ENCODE measurements at places on chromosomes 4 and X. TPM values are rescaled to one million over a fixed set of nuclear protein-coding genes. Genes with fewer than 3 reads are reported as not detected.

DNA sequence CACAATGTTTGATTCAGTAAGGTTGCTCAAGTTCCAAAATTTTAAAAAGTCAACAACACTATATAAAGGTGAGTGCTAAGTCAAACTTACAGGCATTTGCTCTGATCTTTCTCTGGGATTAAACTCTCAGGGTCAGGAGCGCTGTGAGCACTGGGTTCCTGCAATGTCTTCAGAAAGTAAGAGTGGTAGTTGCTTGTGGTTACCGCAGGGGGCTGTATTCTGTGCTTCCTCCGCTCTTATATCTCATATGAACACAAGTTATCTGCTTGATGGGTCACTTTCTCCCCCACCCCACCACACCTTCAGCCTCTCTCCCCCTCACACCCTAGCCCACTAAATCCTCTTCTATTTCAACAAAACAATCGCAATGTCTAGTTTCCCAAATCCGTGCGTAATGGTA, 116.4 kb upstream of the IGSF1 start:
- no peak for DNase-seq

- no peak for DNase-seq
Observed at GRCh38 chr4:108351791-108352190, 183.1 kb upstream of the LEF1 start.

GRCh38 chr4:57084360-57084759, 25.8 kb downstream of the IGFBP7 start:
- DNase-seq: no peak

DNA sequence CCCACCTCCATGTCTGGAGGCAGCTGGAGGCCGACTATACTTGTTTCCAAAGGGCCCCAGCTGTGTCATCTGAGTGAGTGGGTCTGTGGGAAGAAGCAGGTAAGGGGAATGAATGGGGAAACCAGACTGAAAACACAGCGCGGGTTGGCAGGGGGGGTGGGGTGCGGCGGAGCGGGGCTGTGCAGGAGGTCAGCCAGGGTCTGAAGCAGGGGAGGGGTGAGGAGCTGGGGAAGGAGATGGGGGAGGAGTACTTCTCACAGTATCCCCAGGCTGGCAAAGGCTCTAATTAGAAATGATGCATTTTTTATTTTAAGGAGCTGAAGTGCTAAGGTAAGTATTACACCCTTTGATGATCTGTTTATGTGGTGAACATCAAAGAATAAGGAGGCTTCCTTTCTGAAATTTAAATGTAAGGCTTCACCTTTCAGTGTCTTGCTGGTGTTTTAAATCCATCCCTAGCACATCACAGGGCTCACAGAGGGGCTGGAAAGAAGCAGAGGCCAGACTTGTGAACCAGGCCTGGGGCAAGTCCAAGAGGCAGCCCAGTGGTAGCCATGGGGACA, 37.5 kb downstream of the SMIM20 start:
- DNase-seq: no peak

DNA sequence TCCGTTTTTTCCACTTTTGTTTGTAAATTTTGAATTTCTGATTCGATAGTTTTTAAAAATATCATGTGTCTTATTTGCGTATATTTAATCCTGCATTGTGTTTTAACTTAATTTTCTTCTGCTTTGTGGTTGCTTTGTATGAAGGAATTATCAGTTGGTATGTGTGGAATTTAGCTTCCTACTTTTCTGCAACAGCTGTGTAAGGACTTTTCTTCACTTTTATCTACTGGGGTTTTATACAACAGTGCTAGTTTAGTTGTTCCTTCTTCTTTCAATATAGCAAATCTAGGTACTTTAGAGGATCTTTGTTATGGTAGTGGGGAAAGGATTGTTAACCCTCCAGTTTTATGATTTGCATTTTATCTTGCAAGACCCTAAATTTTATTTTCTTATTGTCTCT, 410.3 kb downstream of the CCSER1 start:
- no peak for DNase-seq

DNA sequence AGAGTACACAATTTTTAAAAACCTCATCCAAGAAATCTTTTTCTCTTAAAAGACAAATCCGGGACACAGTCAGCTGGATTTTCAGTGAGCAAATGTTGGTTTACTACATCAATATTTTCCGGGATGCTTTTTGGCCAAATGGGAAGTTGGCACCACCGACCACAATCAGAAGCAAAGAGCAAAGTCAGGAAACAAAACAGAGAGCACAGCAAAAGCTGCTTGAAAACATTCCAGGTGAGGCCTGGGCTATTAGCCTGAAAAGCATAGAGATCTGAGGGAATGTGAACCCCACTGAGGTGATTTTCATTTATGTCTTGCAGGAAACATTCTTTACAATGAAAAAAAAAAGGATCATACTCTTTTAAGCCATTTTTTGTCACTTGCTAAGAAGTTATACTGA, 33.9 kb downstream of the LRP2BP start:
- no peak for DNase-seq

GRCh38 chr4:17064959-17065358, 166.5 kb upstream of the LDB2 start:
- no peak for DNase-seq

DNA sequence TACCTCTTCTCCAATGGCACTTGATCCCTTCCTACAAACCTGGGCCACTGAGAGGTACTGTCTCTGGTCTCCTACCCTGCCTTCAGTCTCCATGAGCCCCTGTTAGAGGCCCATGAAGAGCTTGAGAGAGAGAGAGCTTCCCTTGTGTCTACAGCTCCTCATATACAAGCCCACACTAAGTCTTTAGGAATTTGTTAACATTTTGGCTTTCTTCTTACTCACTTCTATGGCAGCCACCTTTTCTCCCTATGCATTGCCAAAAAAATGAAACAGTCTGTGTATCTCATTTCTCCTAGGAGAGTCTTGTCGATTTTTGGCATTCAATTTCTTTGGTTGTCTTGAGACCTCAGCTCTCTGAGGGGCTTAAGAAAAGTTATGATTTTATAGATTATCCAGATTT, 90.9 kb upstream of the LNX1 start:
- no peak for DNase-seq

DNA sequence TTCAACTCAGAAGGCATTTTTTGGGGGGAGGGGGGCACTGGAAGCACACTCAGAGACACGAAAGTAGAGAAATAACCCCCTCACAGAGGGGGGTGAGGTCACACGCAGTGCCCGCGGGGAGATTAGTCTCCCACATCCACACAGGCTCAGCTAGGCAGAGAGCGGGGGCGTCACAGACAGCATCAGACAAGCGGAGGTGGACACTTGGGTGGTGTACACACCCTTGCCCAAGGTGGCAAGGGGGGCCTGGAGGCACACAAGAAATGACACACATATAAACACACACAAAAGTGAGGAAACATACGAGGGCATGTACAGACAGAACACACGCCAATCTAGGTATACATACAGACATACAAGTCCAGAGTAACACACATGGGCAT, 637 bp upstream of the SYN1 start:
- DNase-seq: no peak

DNA sequence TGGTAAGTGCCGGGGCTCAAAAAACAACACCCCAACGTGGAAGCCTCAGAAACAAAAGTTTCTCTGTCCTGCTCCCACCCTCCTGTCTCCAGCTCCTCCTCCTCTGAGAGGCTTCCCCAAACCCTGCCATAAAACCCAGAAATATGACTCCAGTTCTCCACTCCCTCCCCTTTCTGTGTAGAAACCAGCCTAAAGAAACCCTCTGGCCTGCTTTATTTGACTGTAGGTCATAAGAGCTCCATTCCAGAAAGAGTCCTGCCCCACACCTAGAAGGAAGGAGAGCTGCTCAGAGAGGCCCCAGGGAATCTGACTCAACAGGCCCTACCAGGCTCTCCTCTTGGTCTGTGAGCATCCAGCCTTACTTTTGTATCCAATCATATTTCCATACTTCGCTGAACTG, 872 bp upstream of the S100P start:
- no peak for DNase-seq

DNA sequence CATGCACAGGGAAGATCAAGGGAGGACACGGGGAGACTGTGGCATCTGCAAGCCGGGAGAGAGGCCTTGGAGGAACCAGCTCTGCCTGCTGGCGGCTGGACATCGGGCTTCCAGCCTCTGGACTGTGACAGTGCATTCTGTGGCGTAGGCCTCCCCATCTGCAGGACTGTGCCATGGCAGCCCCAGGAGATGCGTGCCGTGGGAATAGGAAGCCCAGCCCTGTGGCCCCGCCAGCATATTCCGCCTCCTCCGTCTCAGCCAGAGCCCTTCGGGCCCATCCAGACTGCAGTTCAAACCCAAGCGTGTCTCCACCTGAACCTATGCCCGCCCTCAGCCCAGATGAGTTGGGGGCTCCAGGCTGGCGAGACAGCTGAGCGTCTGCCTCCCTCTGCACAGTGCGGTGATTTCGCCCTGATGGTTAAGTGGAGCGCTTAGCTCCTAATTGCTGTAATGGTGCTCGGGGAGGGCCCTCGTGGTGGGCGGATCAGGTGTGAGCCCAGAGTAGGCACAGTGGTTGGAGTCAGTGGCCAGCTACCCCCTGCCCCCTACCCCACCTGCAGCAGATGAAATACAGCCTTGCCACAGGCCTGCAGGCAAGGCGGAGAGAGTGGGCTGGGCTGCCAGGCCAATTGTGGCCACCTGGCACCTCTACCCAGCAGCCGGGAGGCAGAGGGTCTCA, 133.9 kb downstream of the HMX1 start:
- DNase-seq: no peak

DNA sequence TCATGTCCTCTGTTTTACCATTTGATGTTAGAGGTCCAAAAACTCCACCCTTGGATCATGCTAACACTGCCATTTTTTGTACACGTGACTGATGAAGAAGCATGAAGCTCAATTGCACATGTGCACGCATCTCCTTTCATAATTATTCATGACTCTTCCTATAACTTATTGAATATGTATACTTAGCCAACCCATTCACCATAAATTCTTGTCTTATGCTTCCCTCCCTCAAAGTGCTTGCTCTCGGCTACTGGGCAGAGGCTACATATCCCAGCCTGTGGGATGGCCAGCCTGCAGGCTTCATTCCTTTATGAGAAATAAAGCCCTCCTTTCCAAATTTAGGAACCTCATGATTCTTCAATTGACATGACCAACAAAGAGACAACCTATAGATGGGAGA, 17.5 kb upstream of the BMP15 start:
- no peak for DNase-seq

- DNase-seq: no peak
Observed at GRCh38 chr4:124433500-124433899, 279.0 kb downstream of the ANKRD50 start.

DNA sequence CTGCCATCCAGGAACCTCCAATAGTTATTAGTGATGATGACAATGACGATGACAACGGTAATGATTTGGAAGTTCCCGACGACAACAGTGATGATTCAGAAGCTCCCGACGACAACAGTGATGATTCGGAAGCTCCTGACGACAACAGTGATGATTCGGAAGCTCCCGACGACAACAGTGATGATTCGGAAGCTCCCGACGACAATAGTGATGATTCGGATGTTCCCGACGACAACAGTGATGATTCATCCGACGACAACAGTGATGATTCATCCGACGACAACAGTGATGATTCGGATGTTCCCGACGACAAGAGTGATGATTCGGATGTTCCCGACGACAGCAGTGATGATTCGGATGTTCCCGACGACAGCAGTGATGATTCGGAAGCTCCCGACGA, 14.7 kb downstream of the CXCR3 start:
- no peak for DNase-seq

GRCh38 chr4:108889696-108890483, 127.0 kb upstream of the ETNPPL start:
- DNase-seq: no peak

DNA sequence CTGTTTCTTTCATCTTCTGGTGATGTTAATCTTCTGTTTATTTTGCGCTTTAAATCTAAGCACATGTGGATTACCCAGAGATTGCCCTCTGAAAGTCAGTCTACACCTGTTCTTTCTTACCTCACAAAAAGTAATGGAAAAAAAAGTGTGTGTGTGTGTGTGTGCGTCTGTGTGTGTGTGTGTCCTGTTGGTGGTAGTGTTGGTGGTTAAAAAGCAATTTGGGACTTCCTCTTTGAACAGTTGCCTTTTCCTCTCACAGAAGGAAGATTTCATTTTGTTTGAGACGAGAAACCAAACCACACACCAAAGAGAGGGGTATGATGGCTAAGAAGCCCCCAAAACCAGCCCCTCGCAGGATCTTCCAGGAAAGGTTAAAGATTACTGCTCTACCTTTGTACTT, at the start of gene STAP1:
TSS of gene STAP1 (plus strand) at position 235 of the 400 bp plus-strand sequence. CDS start at position 318, 83 bp downstream.
- no peak for DNase-seq

GRCh38 chr4:79030973-79031372, 91.7 kb upstream of the PAQR3 start:
- DNase-seq: no peak

DNA sequence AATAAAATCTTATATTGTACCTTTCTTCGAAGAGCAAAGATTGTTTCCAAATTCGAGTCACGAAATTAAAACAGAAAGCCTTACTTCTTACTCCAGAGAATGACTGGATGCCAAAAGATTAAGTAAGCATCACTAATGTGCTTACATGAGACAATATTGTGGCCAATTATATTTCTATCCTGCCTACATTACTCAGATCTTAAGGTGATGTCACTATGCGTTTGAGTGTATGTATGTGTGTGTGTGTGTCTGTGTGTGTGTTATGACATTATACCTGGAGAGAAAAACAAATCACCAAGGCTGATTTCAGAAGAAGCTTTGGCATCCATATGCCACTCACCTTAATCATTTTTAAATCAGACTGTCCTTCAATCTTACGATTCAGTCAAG, 556.3 kb downstream of the PPARGC1A start:
- DNase-seq: no peak

Gene NDST4
- total RNA-seq: not detected

Gene DDX53
- total RNA-seq: not detected

Gene ESX1
- total RNA-seq: not detected

Gene LETM1
- total RNA-seq: 68.9 TPM

Gene RAB9B
- 6.8 TPM for total RNA-seq

Gene SPON2
- total RNA-seq: 15.2 TPM

Gene CYBB
- total RNA-seq: 38.7 TPM

Gene DCHS2
- 0.35 TPM for total RNA-seq

Gene ARR3
- not detected for total RNA-seq

Gene GUCY1B1
- total RNA-seq: 34.1 TPM

Gene PLAC1
- not detected for total RNA-seq

Gene GK2
- not detected for total RNA-seq

Gene PABPC4L
- 2.2 TPM for total RNA-seq

Gene COL4A6
- total RNA-seq: 2.2 TPM

Gene RXFP1
- 9.6 TPM for total RNA-seq

Data from thoracic aorta (tissue), 2 donors.